GF-D8 (cell line): ENCODE measurements at places on chromosomes 16 and 17.

DNA sequence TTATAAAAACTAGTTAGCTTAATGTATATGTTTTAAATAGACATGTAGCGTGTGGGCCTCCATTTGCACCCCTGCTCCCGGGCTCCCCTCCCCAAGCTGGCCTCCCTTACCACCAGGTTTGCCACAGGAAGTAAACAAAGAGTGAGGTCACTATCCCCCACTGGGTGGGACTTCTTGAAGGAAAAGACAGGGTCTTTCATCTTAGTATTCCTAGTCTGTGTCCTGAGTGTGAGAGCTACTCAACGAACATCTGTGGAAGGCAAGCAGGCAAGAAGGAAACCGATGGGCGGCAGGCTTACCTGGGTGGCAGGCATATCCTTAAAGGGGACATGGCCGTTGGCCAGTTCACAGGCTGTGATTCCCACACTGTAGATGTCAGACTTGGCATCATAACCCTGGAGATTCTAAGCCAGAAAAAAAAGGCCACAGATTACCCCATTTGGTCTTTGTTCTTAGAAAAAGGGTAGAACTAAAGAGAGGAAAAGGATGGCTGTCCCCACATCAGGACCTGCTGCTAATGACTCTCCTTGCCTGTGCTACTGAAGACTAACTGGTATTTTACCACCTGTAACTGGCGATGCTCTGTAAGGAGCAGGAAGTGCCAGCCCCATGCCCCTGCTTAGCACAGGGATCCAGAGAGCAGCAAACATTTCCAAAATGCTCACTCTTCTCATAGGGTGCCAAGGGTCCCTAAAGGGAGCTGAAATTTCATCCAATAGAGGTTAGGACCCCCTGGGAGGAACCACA lies 6.6 kb upstream of the LIMD2 start:
- DNase-seq = no peak

DNA sequence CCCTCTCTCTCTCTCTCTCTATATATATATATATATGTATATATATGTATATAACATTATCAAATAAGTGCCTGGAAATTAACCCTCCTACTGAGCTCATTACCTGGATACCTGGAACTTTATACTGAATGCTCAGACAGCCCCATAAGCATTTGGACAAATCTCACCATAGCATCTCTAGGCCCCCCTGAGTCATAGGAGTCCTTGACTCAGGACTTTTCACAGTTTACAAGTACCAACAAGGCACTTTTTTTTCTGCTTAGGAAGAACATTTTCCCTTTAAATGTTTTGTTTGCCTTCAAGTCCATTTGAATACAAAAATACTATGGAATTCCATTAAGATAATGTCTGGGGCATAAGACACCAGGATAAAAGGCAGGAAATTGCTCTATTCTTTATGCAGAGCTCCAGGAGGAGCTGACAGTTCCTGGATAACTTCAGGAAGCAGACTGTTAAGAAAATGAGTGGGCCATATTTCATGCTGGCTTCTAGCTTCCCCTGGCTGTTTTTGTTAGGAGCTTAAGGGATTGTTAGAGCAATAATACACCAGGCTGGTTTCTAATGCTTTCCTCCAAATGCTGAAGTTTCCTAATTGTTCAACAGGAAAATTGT lies 171.7 kb upstream of the ASIC2 start:
- DNase-seq = no peak

- DNase-seq = no peak
These were observed 5.2 kb downstream of the TMEM220 start for GRCh38 chr17:10724546-10725195.

- no peak for DNase-seq
These were observed 9.5 kb downstream of the HOXB4 start for GRCh38 chr17:48568499-48569239.

- DNase-seq = peak; percentile 87
These were observed 260.4 kb upstream of the TBX2 start for GRCh38 chr17:61139219-61139618.

DNA sequence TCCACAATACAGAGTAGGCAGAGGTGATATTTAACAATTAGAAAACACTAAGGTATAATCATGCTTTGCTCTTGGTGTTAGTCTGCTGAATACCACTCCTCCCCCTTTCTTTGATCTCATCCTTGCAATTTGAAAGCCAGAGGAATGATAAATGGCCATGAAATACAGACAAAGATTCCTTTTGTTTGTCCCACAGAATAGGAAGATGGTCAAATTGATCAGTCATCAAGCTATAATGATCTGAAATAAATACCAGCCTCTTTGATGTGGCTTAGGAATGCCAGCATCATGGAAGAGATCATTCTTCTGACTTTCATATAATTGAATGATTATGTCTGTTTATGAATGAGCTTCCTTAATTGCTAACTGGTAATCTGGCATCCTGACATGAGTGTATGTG lies 1541.7 kb upstream of the CDH8 start:
- DNase-seq = no peak

GRCh38 chr16:27238016-27238587 lies 30.5 kb downstream of the NSMCE1 start:
- DNase-seq = peak; percentile 35

GRCh38 chr17:76561332-76561731 lies 21.5 kb downstream of the PRCD start:
- no peak for DNase-seq

DNA sequence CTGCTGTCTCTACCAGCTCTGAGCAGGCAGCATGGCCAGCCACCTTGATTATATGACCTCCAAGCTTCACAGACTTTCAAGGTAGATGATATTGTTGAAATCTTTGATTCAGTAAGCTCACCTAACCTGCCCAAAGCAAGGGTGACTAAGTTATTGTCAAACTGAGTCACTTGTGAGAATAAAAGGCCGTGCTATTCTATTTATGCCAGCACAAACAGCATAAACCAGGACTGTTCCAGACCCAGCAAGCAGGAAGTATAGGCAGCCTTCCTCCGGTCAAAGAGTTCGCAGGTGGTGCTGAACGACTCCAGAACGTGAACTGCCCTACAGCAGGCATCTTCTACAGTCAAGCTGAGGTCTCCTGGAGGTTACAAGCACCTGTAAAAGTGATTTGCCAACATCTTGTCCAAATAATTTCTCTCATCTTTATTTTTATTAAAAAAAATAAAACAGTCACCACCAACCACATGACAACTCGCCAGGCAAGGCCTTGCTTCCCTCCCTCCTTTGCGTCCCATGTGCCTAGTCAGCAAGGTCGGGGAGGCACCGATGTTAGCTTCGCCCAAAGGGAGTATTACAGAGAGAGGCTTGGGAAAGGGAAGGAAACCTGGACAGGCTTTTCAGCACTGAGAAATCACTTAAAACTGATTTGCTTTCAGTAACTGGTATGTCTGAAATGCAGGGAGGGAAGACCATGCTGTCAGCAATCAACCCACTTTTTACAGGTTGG lies 10.8 kb downstream of the ARL2BP start:
- no peak for DNase-seq

GRCh38 chr17:66431910-66432309 lies 129.5 kb downstream of the PRKCA start:
- DNase-seq = no peak

- DNase-seq = no peak
These were observed 394.7 kb downstream of the SEC14L1 start for GRCh38 chr17:77535435-77535834.

GRCh38 chr16:80824623-80825364 lies 20.4 kb upstream of the CDYL2 start:
- DNase-seq = no peak

- no peak for DNase-seq
These were observed 54.4 kb downstream of the BPTF start for GRCh38 chr17:67879662-67880061.

DNA sequence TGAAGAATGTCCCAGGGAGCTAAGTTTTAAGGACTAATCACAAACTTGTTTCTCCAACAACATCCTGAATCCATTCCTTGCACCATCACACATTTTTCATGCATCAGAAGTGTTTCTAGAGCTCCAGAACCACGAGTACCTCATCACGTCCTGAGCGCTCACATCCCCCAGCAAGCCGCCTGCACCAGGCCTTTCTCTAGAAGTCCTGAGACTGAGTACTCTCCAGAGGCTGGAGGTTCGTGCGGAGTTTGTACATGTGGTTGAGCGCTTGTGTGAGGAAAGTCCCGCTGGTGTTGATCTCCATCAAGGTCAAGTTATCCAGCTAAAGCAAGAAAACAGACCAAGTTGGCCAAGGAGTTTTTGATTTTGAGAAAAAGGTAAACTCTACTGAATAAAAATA lies 10.7 kb downstream of the GINS2 start:
- DNase-seq = no peak

GRCh38 chr16:77877712-77878347 lies 89.5 kb downstream of the VAT1L start:
- DNase-seq = no peak

DNA sequence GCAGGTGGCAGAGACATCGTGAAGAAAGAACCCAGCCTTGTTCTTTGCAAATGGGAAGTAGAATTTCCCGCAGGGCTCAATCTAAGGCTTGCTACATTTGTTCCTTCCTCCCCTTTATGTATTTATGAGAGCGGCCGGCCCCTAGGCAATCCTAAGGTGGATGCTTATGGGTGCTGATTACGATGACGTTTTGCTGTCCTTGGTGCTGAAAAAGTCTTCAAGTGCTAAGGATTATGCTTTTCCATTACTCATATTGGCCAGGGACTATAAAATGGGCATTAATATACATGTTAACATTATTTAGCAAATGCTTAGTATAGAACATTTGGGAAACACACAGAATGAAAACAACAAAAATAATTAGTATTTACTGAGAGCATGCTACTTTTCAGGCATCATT lies 313.3 kb upstream of the XYLT1 start:
- no peak for DNase-seq
